ENCODE measurements at places on chromosomes 16 and 17.

DNA sequence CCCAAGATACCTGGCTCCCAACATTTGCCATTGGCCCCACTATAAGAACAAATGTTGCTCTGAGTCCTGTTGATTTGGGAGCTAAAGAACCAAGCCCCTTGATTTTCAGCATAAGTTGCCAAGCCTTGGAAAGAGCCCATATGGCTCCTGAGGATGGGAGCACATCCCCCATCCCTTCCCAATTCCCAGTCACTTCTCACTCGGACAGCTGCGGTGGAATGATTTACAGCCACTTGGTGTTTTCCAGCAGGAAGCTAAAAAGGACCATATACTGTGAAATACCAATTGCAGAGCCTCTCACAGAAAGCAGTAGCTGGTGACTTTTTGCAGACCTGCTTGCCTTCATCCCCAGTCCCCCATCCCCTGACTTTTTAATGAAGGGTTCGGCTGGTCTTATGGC lies 524.6 kb downstream of the GRIN2A start:
- DNase-seq: no peak

- DNase-seq: no peak
Observed at GRCh38 chr16:6279286-6279685, 1053.4 kb upstream of the RBFOX1 start.

GRCh38 chr17:29870836-29871465 lies 59.1 kb downstream of the SSH2 start:
- no peak for DNase-seq

DNA sequence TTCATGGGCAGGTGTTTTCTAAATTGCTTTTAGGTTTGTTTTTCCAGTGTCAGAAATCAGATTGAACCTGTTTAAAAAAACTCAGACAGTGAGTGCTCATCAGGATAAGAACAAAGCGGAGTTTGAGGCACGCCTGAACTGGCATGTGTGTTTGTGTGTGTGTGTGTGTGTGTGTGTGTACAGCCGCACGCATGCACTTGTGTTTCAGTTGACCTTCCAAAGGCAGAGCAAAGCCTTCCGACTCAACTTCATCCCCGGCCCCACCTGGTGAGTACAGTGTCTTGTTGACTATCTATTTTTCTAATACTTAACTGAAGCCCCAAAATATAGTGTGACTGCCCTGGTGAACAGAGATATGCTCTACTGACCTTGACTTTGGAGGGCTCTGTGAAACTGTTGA lies 225.1 kb downstream of the IRX3 start:
- no peak for DNase-seq

DNA sequence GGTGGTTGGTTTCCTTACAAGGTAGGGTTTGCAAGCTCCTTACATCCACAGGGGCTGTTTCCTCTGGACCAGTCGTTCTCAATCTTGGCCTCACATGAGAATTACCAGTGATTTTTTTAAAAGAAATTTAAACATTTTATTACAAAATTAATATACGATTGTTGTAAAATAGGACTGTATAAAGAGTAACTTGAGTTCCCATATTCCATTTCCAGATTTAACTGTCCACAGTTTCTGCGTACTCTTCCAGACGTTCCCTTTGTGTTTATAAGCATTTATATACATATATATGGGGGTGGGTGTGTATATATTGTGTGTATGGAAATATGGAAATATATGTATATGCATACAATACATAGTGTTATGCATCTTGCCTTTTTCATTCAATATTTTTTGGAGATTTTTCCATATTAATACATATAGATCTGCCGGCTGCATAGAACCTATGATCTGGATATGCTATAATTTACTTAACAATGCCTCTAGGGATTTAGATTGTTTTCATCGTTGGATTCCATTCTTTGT lies 31.5 kb downstream of the HLF start:
- no peak for DNase-seq

- DNase-seq: peak; percentile 22
Observed at GRCh38 chr16:3578121-3578520, 918 bp upstream of the NLRC3 start.

DNA sequence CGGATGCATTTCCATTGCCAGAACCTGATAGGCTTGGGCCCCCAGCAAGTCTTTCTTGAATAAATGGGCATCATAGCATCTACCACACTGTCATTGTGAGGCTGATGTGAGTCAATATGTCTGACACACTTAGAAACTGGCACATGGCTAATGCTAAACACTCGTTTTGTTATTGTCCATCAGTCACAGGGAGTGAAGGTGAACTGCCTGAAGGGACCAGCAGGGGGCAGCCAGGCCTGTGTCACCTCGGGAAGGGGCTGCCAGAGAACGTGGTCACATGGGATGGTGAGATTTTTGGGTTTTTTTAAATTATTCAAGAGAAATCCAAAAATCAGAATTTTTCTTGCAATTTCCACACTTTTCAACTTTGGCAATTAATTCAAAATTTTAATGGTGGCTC lies 831 bp upstream of the RCVRN start:
- no peak for DNase-seq

DNA sequence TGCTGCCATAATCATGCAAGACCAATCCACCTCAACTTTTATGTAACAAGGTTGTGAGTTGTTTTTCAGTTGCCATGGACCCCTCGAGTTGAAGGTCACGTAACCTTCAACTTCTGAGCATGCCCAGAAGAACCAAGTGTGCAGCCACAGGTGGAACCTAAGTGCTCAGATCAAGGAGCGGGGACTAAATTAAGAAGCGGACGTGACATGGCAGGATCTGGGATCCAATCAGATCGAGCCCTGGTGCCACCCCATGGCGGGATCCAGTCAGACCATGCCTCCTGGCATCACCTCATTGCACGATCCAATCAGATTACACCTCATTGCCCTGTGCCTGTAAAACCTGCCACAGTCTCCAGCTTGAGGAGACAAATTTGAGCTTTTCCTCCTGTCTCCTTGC lies 204.5 kb upstream of the CDH5 start:
- DNase-seq: no peak

DNA sequence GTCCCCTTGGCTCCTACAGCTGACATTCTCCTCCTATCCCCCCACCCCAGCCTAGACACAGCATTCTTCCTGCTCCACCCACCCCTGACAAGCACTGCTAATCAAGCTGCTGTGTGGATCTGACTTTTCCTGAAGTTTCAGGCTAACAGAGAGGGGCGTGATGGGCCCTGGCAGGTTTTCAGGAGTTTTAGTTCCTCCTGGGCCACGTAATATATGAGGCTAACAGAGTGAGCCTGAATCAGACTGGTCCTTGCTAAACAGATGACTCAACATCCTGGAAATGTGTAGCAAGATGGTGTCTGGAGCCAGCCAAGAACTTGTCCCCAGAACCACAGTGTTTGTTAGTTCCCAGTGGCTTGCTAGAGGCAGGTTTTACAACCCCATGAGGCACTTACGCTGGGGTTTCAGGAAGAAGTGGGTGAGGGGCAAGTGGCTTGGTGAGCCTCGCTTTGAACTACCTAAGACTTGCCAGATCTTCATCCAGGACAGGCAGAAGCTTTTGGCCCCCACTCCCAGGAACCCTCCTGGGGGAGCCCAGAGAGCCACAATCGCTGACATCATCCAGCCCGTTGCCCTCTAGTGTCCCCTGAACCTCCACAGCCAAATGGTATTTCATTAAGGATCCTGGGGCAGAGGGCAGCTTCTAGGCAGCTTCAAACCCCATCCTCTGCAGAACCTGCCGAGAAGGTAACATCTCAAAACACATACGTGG lies 15.9 kb downstream of the TMEM92 start:
- no peak for DNase-seq

- DNase-seq: no peak
Observed at GRCh38 chr17:3582915-3583314, 25.3 kb upstream of the TRPV3 start.

DNA sequence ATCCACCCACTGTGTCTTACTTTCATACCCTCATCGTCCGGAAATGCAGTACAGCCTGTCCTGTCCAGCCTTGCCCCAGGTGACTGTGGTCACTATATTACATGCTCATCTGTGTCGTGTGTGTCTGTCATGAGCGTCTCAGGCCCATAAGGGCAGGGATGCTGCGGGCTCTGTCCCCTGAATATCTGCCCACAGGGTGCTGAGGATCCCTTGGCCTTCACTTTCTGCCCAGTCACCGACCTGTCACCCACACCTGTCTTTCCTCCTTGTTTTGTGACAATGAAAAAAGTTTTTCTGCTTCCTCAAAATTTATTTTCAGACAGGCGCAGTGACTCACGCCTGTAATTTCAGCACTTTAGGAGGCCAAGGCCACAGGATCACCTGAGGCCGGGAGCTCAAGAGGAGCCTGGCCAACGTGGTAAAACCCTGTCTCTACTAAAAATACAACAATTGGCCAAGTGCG lies 1.4 kb upstream of the CTRB1 start:
- no peak for DNase-seq

DNA sequence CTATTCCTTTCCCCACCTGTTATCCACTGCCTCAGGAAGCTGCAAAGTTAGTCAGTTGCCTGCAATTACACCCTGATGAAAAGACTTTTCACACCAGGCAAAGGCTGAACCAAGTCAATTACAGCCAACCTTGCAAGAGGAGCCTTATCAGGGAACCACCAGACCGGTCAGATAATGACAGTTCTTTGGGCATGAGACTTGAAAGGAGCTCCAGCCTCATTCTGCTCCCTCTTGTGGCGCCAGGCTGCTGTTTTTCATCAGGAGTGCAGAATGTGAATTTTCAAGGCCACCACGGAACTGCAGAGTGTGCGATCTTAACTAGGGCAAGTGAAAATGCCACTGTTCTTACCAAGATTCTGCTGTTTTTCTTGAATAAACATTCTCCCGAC lies 22.5 kb downstream of the DNAI2 start:
- no peak for DNase-seq

GRCh38 chr16:11711662-11712061 lies 31.0 kb downstream of the TXNDC11 start:
- no peak for DNase-seq

DNA sequence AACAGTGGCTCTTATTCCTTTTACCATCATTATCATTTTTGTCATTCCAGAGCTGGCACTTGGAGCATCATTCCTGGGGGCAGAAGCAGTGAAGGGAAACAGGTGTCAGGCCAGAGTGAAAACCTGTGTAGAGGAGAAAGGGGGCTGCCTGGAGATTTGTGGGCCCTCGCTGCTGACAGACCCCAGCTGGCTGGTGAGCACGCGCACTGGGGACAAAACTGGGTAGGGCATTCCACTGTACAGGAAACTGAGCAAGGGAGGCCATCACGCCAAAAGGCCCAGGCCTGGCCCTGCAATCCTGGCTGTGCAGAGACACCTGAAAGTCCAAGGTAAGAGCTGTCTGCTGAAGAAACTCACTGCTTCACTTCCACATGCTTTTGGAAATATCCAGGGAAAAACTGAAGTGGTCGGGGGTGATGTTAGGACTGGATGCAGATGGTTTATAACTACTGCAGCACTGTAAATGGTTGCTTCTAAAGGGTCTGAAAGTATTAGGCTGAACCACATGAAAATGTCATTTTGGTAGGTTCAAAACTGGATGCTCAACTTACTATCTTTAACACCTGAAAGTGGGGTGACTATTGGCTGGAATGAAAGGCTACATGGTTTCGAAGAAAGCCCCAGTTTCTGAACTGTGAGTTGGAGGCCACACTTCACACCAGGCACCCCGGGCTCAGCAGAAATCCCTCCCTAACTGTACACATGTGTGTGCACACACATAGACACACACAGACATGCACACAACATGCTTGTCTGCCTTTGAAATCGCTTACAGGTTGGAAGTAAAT lies 225.0 kb downstream of the C16orf78 start:
- DNase-seq: no peak

GRCh38 chr16:20854963-20855362 lies 45.2 kb downstream of the DCUN1D3 start:
- no peak for DNase-seq

DNA sequence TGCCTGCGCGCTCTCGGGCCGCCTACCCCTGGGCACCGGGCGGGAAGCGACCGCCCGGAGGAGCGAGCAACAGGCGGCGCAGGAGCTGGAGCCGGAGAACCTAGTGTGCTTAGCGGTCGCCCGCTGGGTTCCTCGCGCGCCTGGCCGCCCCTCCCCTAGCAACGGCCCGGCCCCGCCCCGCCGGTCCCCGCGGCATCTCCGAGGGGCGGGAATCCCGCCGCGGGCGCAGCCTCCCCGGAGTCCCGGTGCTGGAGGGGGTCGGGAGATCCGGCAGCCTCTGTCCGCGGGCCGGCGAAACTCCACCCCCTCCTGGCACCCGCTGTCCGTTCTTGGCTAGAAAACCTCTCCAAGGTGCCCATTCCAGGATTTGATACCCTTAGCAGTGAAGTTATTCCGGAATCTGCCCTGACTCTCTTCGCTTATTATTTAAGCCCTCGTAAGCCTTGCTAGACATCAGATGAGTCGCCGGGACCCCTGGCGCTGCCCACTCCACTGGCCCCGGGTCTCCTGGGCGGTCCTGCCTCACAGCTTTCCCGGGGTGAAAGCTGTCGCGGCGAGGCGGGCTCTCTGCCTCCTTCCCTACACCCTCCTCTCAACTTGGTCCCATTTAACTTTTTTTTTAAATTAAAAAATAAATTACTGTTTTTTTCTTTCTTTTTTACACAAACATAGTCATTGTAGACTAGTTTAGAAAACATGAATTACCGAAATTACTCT lies at the start of gene RPRML:
Gene RPRML, minus strand, starts transcription at position 107 of the 717 bp plus-strand sequence. CDS start 246 bp downstream, outside the sequence.
- DNase-seq: no peak

DNA sequence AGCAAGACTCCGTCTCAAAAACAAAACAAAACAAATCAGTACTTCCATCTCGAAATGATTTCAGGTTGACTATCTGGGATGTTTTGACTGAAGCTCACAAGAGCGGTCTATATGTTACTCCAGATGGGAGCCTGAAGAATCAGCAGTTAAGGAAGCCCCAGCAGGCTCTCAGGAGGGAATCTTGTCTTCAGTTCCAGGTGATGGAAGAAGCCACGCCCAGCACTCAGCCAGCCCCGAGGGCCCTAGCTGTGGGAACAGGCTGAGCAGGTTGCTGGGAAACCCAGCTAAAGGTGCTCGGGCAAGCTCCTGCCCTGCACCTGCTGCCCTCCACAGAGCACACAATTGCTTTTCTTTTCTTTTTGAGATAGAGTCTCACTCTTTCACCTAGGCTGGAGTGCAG lies 32.4 kb downstream of the WIPI1 start:
- DNase-seq: no peak

- no peak for DNase-seq
Observed at GRCh38 chr16:30553393-30553899, 4.7 kb downstream of the ZNF764 start.

DNA sequence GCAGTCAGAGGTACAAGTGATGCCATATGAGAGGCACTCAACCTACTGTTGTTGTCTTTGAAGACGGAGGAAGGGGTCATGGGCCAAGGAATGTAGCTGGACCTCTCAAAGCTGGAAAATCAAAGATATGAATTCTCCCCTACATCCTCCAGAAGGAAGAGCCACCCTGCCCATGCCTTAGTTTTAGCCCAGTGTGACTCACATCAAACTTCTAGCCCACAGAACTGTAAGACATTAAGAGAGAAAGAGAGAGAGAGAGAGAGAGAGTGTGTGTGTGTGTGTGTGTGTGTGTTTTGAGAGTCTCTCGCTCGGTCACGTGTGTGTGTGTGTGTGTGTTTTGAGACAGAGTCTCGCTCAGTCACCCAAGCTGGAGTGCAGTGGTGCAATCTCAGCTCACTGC lies 87.1 kb downstream of the STX8 start:
- DNase-seq: no peak

DNA sequence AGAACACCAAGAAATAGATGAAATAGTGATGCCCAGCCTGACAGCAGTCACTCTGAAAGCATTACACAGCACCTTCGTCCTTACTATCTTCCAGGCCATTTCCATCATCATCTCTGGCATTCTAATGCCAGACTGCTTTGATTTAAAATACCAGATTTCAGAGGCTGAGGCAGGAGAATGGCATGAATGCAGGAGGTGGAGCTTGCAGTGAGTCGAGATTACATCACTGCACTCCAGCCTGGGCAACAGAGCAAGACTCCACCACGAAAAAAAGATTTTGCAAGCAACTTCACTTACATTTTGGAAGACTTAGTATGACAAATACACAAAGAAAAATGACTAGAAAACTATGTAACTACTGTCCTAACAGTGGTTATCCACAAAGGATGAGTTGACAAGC lies 244.0 kb downstream of the CPPED1 start:
- no peak for DNase-seq
